HFFc6 (cell line): ENCODE measurements at places on chromosomes 13 and 19. TPM values are rescaled to one million over a fixed set of nuclear protein-coding genes. Genes with fewer than 3 reads are reported as not detected.
A peak's percentile ranks its signal among the peaks of the same experiment; 100 is the strongest.

KIR3DL2 gene
- not detected in 3 replicates for total RNA-seq

- DNase-seq = no peak
Observed at GRCh38 chr13:109723046-109723445, 63.3 kb downstream of the IRS2 start.

CEACAM7 gene
- total RNA-seq = not detected in 3 replicates

DNA sequence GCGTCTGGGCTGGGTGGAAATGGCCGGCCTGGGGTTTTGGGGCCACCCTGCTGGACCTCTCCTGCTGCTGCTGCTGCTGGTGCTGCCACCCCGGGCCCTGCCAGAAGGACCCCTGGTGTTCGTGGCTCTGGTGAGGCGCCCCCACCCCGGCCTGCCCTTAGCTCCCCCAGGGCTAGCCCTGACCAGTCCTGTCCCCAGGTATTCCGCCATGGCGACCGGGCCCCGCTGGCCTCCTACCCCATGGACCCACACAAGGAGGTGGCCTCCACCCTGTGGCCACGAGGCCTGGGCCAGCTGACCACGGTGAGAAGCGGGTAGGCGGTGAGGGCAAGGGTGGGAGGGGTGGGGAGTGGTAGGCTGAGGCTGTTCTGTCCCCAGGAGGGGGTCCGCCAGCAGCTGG, at the start of gene ACP4:
TSS of gene ACP4 (plus strand) at position 20 of the 400 bp plus-strand sequence. CDS start at position 20, 0 bp downstream.
- DNase-seq = no peak

UBAC2 gene
- 40.3 to 53.5 TPM (median 49.5 TPM) in 3 replicates for total RNA-seq

DNA sequence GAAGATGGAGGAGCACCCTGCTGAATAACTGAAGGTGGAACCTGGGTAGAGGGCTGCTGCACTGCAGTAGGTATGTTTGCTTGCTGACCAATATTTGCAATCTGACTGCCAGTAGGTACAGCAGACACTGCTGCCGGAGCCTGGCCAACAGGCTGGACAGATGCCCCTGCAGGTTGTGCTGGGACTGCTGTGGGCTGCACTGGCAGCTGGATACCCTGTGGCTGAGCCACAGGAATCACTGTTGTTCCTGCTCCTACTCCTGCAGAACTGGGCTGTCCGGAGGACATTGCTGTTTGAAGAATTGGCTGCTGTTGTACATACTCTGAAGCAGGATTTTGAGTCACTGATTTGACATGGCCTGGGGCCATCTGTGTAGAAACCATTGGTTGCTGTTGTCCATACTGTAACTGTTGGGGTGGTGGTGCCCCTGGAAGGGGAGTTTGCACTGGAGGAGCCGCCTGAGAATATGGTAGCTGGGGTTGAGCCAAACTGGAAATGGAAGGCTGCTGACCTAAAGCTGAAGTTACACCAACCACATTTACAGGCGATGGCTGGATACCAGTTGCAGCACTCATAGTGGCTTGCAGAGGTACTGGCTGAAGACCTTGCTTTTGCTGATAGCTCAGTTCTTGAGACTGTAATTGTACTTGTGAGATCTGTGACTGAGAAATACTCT, 2.2 kb downstream of the TSC22D1 start:
- DNase-seq = peak; percentile 62

GRCh38 chr13:107743100-107743499, 472.2 kb downstream of the LIG4 start:
- DNase-seq = no peak

DNA sequence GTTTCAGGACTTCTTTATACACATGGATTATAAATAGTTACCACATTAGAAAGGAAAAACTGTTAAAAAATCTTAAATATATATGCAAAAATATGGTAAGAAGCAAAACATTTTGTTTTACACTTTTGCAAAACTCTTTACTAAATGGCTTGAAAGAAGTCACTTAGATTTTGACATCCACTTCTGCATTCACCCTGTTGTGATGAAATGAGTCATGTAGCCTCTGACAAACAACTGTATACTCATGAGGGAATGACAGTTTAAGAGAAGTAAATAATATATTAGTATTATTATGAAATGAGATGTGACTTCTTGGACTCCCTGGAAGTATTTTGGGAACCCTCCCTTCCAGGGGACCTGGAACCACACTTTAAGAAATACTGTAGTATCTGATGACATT, 275.6 kb downstream of the DACH1 start:
- DNase-seq = no peak

- DNase-seq = no peak
Observed at GRCh38 chr19:3448616-3449334, 31.6 kb downstream of the SMIM24 start.

DNA sequence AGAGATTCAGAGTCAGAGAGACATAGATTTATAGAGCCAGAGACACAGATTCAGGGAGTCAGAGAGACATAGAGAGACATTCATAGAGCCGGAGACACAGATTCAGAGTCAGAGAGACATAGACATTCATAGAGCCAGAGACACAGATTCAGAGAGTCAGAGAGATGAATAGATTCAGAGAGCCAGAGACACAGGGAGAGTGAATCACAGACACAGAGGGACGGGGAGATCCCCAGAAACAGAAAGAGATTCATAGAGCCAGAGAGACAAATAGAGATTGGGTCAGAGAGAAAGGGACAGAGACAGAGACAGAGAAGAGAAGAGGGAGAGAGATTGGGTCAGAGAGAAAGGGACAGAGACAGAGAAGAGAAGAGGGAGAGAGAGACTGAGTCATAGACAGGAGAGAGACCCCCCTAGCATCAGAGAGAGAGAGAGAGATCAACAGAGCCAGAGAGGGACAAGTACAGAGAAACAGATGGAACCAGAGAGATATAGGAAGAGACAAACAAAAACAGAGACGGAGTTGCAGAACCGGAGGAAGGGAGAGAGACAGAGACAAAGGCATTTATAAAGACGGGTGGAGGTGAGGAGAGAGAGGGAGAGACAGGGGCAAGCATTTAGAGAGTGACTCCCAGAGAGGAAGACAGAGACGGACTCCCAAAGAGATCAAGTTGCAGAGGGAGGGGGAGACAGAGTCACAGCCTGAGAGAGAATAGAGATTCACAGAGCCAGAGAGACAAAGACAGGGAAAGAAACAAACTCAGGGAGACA, 1.1 kb upstream of the PRKCG start:
- DNase-seq = no peak

GRCh38 chr13:83333614-83334388, 548.5 kb downstream of the SLITRK1 start:
- no peak for DNase-seq

PLK5 gene
- total RNA-seq = 0.33 to 0.96 TPM (median 0.69 TPM) in 3 replicates

DNA sequence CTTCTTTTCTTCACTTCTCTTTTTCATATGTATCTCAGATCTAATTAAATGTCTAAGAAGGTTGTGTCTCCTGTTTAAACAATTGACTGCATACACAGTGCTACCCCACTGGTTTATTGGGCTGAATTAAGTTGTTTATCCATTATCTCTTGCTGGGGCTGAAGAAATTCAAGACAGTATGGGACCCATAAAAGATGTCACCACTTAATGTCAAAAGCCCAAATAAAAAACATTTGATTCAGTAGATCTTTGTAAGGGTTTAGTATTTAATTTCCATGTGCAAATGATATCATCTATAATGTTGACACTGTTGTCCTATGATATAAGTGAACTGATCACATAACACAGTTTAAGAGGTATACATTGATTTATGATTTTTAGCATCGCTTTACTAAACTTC, 1431.9 kb upstream of the PCDH20 start:
- DNase-seq = no peak
